ENCODE measurements at places on chromosomes 16 and 17.

DNA sequence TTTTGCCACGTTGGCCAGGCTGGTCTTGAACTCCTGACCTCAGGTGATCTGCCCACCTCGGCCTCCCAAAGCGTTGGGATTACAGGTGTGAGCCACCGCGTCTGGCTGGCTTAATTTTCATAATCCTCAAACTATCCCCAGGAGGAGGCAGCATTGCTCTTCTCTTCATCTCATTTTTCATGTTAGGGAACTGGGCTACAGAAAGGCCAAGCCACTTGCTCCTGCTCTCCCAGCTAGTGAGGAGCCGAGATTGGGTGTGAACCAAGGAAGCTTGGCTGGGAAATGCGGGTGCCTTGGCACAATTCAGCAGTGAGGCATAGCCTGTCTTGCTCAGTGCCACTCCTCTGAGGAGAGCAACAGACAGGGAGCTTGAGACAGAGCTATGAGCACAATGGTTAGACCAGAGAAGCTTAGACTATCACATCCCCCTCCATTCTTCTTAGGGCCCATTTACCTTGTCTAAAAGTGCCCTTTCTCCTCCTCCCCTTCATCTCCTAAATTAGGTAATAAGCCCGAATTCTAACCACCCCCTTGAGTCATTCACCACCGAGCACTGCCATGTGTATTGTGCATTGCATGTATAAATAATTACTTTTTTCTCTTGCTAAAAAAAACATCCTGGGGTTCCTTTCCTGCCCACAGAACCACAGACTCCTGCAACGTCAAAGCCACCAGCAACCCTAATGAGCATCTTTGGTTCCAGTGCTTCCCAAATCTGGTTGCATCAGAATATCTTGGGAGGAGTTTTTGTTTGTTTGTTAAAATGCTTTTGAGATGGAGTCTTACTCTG lies 20.0 kb upstream of the KIF19 start:
- H3K36me3 ChIP-seq = no peaks in the 10 kb centered on the region
- DNase-seq = no peak
- H3K27ac ChIP-seq = no peak overlapping the region
- no peak overlapping the region for H3K4me3 ChIP-seq
- peaks cover 13% of the 10 kb centered on the region for H3K27me3 ChIP-seq

- no peaks in the 10 kb centered on the region for H3K27me3 ChIP-seq
- DNase-seq = no peak
These were observed 10.1 kb upstream of the OSGIN1 start for GRCh38 chr16:83942815-83943515.

DNA sequence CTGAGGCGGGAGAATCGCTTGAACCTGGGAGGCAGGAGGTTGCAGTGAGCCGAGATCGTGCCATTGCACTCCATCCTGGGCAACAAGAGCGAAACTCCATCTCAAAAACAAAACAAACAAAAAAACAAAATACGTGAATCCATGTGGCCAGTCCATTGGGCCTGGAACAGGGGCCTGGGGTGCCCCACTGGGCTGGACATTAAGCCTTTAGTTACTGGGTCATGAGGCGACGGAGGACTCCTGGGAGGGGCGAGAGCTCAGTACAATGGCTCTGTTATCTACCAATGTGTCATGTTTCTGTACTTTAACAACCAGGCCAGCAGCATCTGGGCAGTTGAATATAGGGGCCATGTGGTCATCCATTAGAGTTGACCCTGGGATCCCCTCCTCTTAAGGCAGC lies 18.9 kb upstream of the CLEC18A start:
- no peaks in the 10 kb centered on the region for H3K27me3 ChIP-seq
- no peak overlapping the region for H3K27ac ChIP-seq
- no peak for DNase-seq
- H3K4me1 ChIP-seq = no peaks in the 10 kb centered on the region
- peaks cover 21% of the 10 kb centered on the region for H3K36me3 ChIP-seq

GRCh38 chr17:4566785-4567184 lies 6.4 kb upstream of the GGT6 start:
- H3K36me3 ChIP-seq = no peaks in the 10 kb centered on the region

DNA sequence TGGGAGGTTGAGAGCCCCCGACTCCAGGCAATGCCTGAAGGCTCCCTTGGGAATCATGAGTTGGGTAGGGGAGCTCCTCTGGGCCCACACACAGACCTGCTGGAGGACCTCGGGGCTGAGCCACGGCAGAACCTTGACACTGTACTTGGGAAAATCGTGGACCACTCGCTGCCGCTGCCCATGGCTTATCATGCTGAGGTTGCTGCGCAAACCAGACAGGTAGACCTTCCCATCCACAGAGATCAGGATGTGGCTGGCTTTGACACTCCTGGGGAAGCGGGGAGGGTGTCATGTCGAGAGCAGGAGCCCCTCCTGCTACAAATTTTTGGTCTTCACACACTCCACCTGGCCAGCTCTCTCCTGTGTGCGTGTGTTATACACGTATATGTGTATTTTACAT lies 7.2 kb upstream of the LIMD2 start:
- H3K4me3 ChIP-seq = no peak overlapping the region
- H3K27ac ChIP-seq = no peak overlapping the region
- no peak for DNase-seq
- peaks cover 17% of the 10 kb centered on the region for H3K36me3 ChIP-seq
- H3K27me3 ChIP-seq = no peaks in the 10 kb centered on the region

DNA sequence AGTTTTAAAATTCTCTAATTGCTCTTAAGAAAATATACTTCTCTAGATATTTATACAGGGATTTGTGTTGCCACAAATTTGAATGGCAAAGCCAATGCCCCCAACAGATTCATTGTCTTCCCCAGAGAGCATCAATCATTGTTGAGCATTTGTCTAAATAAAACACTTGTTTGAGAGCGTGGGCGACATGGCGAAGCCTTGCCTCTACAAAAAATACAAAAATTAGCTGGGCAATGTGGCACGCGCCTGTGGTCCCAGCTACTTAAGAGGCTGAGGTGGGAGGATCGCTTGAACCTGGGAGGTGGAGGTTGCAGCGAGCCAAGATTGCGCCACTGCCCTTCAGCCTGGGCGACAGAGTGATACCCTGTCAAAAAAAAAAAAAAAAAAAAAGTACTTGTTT lies 13.4 kb upstream of the SRSF1 start:
- H3K36me3 ChIP-seq = no peaks in the 10 kb centered on the region
- H3K27ac ChIP-seq = no peak overlapping the region
- H3K4me1 ChIP-seq = peaks cover 8% of the 10 kb centered on the region
- H3K27me3 ChIP-seq = no peaks in the 10 kb centered on the region
- no peak for DNase-seq
- no peak overlapping the region for H3K4me3 ChIP-seq

- H3K27me3 ChIP-seq = peaks cover 85% of the 10 kb centered on the region
- H3K27ac ChIP-seq = no peak overlapping the region
- no peaks in the 10 kb centered on the region for H3K4me1 ChIP-seq
- H3K4me3 ChIP-seq = no peak overlapping the region
These were observed 93.6 kb upstream of the MPHOSPH6 start for GRCh38 chr16:82263521-82264143.

GRCh38 chr17:58446086-58446485 lies 28.8 kb upstream of the RNF43 start:
- no peak overlapping the region for H3K27ac ChIP-seq
- H3K36me3 ChIP-seq = peaks cover 5% of the 10 kb centered on the region
- H3K4me1 ChIP-seq = no peaks in the 10 kb centered on the region
- DNase-seq = no peak
- H3K27me3 ChIP-seq = peaks cover 23% of the 10 kb centered on the region

DNA sequence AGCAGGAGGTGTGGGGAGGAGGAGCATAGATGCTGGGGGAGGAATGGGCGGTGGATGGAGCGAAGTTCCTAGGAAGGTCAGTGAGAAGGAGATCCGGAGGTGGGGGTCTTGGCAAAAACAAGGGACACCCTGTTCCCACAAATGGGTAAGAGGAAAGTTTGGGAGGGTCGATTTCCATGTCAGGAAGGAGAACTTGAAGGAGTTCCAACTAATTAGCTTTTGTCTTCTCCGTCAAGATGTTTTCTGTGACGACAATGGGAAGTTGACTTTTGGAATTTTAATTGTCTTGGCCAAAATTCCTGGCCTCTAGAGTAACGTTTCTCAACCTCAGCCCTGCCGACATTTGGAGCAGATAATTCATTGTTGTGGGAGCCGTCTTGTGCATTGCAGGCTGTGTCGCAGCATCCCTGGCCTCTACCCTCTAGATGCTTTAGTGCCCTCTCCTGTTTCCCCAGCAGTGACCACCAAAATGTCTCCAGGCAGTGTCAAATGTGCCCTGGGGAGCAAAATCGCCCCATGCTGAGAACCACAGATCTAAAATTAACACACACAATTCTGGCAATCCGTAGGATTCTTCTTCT lies 97.1 kb downstream of the PITPNC1 start:
- H3K4me3 ChIP-seq = no peak overlapping the region
- no peak overlapping the region for H3K27ac ChIP-seq
- DNase-seq = no peak
- no peaks in the 10 kb centered on the region for H3K27me3 ChIP-seq

GRCh38 chr17:39628655-39629493 lies 2.1 kb downstream of the PPP1R1B start:
- no peak overlapping the region for H3K27ac ChIP-seq
- no peaks in the 10 kb centered on the region for H3K36me3 ChIP-seq
- no peak overlapping the region for H3K4me3 ChIP-seq
- H3K27me3 ChIP-seq = peaks cover 72% of the 10 kb centered on the region
- DNase-seq = no peak

- H3K36me3 ChIP-seq = no peaks in the 10 kb centered on the region
- peaks cover 3% of the 10 kb centered on the region for H3K27me3 ChIP-seq
- H3K4me1 ChIP-seq = no peaks in the 10 kb centered on the region
- no peak for DNase-seq
- peak within 1 kb of the TSS; percentile 81 for H3K27ac ChIP-seq
These were observed at the start of gene DUS1L for GRCh38 chr17:82065638-82066303. Gene DUS1L (minus strand): TSS chr17:82065804. CDS start chr17:82065059, 745 bp downstream.

DNA sequence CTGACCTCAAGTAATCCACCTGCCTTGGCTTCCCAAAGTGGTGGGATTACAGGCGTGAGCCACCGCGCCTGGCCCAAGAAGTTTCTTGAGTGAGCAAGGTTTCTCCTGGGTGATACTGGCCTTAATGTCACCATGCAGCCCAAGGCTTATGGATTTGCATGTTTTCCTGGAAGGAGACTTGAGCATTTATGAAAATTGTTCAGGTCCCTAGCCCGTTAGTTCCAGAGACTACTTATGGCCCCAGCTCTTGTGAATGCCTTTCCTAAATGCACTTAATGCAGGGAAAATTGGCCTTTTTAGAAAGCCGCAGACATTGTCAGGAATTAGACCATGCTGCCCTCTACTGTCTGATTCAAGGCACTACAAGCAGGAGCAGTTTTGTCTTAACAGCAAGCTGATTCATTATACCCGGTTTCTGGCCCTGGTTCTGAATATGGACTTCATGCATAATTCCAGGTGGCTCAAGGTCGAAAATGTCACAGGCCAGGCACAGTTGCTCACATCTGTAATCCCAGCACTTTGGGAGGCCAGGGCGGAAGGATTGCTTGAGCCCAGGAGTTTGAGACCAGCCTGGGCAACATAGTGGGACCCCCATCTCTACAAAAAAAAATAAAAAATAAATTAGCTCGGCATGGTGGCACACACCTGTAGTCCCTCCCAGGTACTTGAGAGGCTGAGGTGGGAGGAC lies 91.3 kb downstream of the SNX29 start:
- no peak overlapping the region for H3K4me3 ChIP-seq
- no peaks in the 10 kb centered on the region for H3K4me1 ChIP-seq
- DNase-seq = no peak
- H3K27me3 ChIP-seq = no peaks in the 10 kb centered on the region
- H3K36me3 ChIP-seq = peaks cover 4% of the 10 kb centered on the region

DNA sequence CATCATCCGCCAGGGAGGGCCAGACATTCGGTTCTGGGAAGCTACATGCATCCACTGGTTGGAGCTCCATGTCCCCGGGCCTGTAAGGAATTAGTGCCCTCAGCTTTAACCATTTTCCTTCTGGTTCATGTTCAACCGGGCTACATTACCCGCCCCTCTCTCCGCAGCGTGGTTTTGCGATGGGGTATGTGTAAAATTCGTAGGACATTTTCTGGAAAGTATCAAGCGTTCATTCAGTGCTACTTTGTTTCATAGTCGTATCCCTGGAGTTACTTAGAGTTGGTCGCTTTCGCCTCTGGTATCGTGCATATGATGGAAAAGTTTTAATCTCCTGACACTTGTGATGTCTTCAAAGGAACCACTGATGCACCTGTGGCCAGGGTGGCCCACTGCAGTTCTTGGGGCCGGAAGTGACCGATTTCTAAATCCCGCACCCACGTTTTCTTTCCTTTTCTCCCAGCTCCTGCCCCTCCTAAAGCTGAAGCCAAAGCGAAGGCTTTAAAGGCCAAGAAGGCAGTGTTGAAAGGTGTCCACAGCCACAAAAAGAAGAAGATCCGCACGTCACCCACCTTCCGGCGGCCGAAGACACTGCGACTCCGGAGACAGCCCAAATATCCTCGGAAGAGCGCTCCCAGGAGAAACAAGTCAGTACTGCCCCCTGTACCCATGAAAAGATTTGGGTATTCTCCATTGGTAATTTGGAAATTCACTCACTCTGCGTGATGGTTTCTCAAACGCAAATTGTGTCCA lies 637 bp downstream of the RPL23A start:
- peaks cover 70% of the 10 kb centered on the region for H3K4me1 ChIP-seq
- peak overlapping the region; percentile 100 for H3K27ac ChIP-seq
- no peak for DNase-seq
- peaks cover 14% of the 10 kb centered on the region for H3K36me3 ChIP-seq
- peak overlapping the region; percentile 99 for H3K4me3 ChIP-seq

GRCh38 chr16:14017886-14018285 lies 53.2 kb upstream of the MRTFB start:
- H3K4me1 ChIP-seq = peaks cover 23% of the 10 kb centered on the region
- no peaks in the 10 kb centered on the region for H3K27me3 ChIP-seq
- no peaks in the 10 kb centered on the region for H3K36me3 ChIP-seq

GRCh38 chr16:86403541-86404163 lies 106.7 kb upstream of the FOXF1 start:
- peaks cover 31% of the 10 kb centered on the region for H3K4me1 ChIP-seq
- H3K27me3 ChIP-seq = peaks cover 47% of the 10 kb centered on the region
- no peak for DNase-seq
- no peak overlapping the region for H3K4me3 ChIP-seq

- H3K4me1 ChIP-seq = peaks cover 42% of the 10 kb centered on the region
- H3K27me3 ChIP-seq = no peaks in the 10 kb centered on the region
- H3K27ac ChIP-seq = peak overlapping the region; percentile 100
- H3K4me3 ChIP-seq = peak overlapping the region; percentile 98
These were observed 593 bp upstream of the HEXIM1 start for GRCh38 chr17:45147581-45148182.

DNA sequence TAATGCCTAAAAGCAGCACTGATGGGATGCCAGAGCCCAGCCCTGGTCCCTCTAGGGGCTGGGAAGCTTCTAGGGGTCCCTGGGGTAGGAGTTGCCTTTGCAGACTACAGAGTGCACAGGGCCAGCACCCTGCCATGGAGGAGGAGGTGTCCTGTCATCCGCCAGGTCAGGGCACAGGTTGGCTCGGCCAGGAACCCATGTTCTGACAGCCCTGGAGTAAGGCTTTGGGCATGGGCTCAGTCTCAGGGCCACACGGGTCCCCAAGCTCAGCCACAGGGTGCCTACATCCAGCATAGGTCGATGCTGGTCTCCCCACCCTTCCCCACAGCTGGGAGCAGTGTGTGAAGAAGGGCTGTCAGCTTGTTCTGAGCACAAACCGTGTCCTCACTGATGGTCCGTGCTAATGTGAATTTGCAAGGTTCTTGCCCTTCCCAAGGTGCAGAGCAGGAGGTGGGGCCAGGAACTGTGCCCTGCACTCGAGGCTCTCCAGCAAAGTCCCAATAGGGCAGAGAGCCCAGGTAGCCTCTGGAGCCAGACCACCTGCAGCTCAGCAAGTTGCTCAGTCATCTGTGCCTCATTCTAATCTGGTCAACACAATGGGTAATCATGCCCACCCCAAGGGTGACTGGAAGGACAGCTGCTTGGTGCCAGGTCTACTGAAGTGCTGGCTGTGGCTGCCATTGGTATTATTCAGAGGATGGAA lies 72.8 kb downstream of the AMFR start:
- peak; percentile 6 for DNase-seq
- H3K27me3 ChIP-seq = no peaks in the 10 kb centered on the region
- H3K4me3 ChIP-seq = no peak overlapping the region
- H3K36me3 ChIP-seq = no peaks in the 10 kb centered on the region
- peaks cover 20% of the 10 kb centered on the region for H3K4me1 ChIP-seq

All from mesothelial cell of epicardium (in vitro differentiated cells).